ENCODE measurements at places on chromosomes 11 and 22.

DNA sequence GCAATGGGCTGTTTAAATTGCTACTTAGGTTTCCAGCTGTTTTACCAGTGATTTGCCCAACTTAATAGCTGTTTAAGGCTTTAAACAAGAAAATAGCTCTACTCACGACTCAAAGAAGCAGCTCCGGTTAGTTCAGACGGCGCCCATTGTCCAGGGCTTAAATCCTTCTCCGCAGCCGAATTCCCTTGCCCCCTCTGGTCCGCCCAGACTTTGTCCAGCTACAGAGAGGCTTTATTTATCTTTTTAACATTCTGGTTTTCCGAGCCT, 20.9 kb upstream of the SCUBE1 start:
- DNase-seq, result no peak

GRCh38 chr11:45078236-45079074, 68.0 kb upstream of the PRDM11 start:
- DNase-seq, result no peak

GRCh38 chr11:92048415-92048814, 176.2 kb upstream of the FAT3 start:
- no peak for DNase-seq

DNA sequence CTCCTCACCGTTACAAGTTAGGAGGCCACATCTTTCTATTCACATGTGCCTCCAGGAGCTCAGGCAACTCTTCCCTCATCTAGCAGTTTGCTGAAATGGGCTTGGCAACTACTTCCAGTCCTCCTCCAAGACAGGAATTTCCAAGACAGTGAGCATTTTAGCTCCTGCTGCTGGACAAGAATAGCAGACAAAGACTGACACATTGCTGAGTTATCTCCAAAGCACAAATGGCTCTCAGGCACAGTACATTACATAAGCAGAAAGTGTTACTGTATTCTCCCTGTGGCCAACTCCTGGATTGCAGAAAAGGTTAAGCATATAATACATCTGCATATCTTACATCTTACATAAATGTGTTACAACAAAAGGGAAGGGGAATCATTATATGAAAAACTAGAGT, 83.2 kb upstream of the POU2AF2 start:
- DNase-seq, result no peak

GRCh38 chr11:8766043-8766987, 83.7 kb downstream of the RPL27A start:
- no peak for DNase-seq

GRCh38 chr11:65165410-65166317, 4.4 kb upstream of the SPDYC start:
- DNase-seq, result no peak

- DNase-seq, result no peak
Observed at GRCh38 chr22:24165673-24166072, 15.6 kb upstream of the SUSD2 start.

DNA sequence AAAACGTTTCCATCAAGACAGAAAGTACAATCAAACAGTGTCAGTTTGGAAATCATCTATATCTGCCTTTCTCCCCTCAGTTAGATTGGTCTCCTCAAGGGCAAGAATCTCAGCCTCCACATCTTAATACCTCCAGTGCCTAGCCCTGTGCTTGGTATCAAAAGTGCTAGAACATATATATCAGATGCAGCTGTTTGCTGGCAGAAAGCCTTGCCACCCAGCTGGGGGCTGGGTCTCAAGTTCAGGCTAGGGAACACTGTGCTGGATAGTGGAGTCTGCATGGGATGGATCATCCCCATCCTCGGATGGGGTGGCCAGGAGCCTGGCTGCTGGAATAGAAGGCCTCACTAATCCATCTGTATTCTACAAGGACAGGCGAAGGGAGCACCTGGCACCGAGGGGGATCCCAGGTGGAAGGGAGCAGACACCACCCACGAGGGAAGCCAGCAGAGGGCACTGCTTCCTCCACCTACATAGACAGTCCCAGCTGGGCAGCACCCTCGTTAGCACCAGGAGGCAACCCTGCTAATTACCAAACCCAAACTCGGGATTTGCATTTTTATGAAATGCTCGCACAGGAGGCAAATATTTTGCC, 602.2 kb downstream of the BUD13 start:
- DNase-seq, result no peak

- no peak for DNase-seq
Observed at GRCh38 chr11:123426789-123427188, 3.3 kb upstream of the GRAMD1B start.

DNA sequence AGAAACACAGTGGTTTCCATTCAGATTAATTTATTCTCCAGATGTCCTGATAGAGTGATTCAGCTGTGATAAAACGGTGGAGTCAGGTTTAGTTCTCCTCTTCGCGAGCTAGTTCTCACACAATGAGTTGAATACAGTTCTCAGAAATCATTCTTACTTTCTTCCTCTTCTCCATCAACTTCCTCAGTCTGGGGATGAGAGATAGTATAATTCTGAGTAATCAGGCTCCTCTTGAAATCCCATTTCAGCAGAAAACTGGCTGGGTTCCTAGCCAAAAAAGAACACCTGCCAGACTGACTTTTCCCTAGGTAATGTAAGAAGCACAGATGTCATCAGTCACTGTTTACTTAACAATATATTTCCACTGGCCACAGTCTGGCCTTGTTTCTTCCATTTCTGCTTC, 76.7 kb downstream of the SVIP start:
- DNase-seq, result no peak

DNA sequence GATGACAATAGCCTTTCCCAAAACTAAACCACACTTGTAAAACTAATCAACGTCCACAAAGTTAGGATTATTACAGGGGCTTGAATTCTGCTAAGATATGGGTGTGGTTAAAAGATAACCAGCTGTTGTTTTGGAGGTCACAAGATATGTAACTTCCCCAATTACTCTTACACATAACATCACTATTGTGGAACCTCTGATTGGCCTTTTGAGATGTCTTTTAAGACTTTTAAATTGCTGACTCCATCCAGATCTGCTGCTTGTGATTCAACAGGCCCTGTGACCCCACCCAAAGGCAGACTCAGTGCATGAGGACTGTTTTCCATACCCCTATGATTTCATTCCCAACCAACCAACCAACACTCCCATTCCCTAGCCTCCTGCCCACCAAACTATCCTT, 893.9 kb downstream of the OPCML start:
- DNase-seq, result no peak

GRCh38 chr11:119594639-119595249, 134.3 kb downstream of the NECTIN1 start:
- DNase-seq, result no peak

DNA sequence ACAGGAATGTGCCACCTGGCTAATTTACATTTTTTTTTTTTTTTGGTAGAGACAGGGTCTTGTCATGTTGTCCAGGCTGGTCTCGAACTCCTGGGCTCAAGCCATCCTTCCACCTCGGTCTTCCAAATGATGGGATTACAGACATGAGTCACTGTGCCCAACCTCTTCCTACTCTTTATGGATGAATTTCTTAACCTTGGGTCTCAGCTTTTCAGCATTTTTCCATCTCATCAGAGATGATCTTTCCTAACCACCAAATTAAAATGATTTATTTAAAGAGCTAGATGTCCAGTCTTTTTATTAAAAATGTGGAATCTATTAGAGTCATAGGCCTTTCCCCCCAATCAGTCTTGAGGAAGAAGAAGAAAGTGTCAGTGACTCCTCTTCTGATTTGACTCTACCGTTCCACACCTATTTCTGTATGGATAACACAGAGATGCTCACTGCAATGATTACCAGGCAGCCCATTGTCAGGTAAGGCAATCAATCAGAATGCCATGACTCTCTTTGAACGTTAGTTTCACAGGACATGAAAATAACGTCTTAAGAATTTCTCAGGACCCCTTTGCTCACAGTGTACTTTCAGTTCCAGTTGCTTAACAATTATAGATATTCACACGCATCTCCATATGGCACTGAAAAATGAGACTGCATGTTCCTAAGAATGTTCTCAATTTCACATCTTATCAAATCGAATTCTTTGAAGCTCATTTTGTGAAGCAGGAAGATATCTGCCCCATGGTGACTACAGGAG, 51.0 kb downstream of the MIAT start:
- no peak for DNase-seq

DNA sequence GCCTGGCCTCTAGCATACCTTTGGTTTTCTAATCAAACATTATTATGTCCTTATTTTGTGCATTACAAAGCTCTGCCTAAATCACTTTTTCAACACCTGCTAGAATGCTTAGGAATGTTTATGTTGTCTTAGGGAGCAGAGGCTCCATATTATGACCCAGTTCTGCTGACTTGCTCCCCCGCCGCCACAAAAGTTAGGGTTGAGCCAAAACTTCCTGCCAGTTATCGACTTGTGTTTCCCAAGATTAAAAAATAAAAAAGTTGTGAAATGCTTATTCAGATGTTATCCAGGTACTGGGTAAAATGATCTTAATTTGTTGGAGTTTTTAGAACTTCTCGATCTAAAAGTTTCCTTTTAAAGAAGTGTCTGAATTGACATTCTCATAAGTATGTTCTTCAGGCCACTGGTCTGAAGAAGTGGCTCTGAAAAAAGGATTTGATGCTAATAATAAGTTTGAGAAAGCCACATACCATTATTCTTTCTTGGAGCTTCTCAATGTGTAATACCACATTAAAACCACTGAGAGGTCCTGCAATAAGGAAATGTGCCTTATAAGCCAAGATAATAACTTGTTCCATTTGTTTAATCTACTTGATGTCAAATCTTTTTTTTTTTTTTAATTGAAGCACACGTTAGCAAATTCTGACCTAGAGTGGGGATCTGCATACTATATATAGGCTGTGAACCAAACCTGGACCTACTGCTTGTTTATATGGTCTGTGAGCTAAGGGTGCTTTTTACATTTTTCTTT, 2.2 kb downstream of the RNF185 start:
- no peak for DNase-seq

GRCh38 chr11:68541116-68541515, 80.6 kb downstream of the PPP6R3 start:
- no peak for DNase-seq

DNA sequence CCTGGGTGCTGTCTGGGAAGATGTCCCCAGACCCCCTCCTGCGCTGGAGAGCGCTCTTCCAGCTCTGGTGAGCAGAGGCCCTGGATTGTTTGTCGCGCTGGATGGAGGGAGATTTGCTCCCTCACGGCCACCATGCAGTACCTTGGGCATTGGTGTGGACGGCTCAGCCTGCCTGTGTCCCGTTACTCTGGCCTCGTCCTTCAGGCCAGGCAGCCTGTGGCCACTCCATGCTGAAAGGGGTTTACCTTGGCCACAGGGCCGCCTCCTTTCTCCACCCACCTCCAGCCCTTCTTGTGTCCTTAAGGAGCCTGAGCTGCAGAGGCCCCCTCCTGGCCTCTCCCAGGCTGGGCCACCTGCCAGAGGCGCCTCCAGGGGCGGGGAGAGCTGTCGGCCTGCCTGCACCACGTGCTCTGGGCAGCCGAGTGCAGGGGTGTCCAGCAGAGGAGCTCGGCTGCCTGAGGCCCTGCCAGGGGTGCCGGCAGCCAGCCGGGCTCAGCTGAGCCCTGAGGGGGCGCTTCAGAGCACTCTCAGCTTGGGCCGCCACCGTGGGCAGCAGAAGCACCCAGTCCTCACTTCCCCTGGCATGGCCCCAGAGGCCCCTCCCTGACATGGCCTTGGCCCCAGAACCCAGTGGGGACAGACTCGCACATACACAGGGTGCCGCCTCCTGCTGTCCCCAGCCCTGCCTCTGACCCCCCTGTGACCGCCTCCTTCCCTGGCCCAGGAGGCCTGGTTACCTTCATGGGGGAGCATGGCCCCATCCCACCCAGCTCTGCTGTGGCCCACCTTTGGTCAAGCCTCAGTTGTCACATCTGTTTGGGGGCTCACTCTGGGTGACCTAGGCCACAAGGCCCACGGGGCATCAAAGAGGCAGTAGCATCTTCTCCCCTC, 3.4 kb downstream of the CCND1 start:
- no peak for DNase-seq

GRCh38 chr11:33444835-33445594, 187.8 kb downstream of the HIPK3 start:
- no peak for DNase-seq

- DNase-seq, result no peak
Observed at GRCh38 chr11:8297781-8298440, 34.2 kb upstream of the LMO1 start.

DNA sequence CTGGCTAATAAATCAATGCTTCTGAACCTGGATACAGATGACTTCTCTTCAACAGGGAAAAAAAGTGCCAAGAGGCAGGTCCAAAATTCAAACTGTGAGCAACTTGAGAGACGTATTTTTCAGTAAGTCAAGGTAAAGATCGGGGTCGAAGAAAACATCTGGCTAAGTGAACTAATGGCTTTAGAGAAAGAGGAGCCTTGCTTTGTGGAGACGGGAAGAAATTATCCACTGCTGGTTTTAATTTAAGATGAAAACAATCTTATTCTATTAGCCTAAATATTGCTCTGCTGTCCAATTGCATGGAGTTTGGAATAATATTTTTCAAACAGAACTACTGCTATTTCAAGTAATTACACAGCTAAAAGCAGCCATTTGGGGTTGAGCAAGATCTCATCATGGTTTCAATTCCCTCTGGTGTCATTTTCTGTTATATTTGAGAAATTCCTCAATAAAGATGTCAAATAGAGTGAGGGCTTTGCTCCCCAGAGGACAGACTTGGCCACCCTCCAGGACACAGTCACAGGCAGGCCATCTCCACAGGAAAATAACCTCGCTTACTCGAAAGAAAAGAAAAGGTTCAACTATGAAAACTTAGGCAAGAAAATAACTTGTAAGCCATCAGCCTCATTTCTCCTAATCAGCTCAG, 29.8 kb downstream of the SCUBE1 start:
- no peak for DNase-seq

GRCh38 chr11:41306431-41306830, 153.0 kb downstream of the LRRC4C start:
- no peak for DNase-seq

GRCh38 chr22:50089682-50090411, at the start of gene MOV10L1:
TSS of gene MOV10L1 (plus strand) at chr22:50090006. CDS start at chr22:50090089, 83 bp downstream.
- DNase-seq, result no peak

- DNase-seq, result no peak
Observed at GRCh38 chr11:122042981-122043380, 73.0 kb downstream of the BLID start.

DNA sequence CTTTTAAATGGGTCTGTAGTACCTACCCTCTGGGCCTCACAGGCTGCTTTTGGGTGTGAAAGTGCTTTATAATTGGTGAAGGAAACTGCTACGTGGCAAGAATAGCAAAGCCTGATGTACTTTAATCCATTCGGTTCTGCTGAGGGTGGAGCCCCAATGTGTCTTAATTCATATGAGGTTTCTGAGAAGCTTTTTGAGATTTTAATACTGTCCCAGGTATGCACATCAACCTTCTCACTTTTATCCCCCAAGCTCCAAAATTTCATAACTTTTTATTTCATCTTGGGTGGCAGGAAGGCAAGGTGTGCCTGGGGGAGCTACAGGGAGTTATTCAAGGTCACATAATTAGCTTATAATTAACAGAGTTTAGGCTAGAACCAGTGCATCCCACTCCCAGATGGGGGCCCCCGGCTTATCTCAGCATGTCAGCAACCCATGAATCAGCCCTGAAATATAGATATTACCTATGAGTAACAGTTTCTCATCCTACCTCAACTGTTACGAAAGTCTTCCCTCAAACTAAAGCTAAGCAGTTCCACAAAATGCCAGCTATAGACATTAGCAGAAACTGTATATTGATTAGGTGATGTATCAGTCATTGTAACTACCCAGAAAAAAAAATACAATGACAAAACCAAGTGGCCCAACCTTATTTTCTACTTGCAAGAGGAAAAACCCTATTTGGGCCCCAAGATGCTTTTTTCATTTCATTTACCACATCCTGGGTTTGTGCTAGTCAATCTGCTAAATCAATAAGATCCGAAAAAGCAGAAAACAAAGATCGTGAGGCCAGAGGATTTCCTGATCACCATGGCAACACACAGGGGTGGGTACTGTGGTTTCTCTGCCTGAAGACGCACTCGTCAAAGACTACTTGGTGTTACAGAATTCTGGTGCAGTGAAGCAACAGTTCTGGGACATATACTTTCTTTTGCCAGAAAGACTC, 26.7 kb downstream of the CD44 start:
- DNase-seq, result peak; percentile 59
